Caki2 (cell line): ENCODE measurements at places on chromosomes 3 and 15. TPM values are rescaled to one million over a fixed set of nuclear protein-coding genes. Genes with fewer than 3 reads are reported as not detected.

- DNase-seq = no peak
Observed at GRCh38 chr15:47477341-47477740, 240.0 kb upstream of the SEMA6D start.

- DNase-seq = no peak
Observed at GRCh38 chr15:71226536-71227455, 111.5 kb downstream of the THSD4 start.

The COL7A1 gene
- total RNA-seq = 72.6 and 84.9 TPM in 2 replicates

The SRGAP3 gene
- total RNA-seq = 1.8 and 7.6 TPM in 2 replicates

DNA sequence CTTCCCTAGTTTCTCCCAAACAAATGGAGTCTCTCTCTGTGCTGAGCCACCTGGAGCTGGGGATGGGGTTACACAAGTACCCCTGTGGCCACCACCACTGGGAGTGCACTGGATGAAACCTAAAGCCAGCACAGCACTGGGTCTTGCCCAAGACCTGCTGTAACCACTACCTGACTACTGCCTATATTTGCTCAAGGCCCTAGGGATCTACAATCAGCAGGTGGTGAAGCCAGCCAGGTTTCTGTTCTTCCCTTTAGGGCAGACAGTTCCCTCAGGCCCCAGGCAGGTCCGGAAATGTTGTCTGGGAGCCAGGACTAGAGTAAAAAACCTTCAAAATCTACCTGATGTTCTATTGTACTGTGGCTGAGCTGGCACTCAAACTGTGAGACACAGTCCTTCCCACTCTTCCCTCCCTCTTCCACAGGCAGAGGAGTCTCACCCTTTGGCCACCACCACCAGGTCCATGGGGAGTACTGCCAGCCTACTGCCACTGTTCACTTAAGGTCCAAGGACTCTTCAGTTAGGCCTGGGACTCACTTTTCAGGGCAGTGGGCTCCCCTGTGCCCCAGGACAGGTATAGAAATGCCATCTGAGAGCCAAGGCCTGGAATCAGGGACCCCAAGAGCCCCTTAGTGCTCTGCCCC, 23.8 kb downstream of the C3orf20 start:
- no peak for DNase-seq

DNA sequence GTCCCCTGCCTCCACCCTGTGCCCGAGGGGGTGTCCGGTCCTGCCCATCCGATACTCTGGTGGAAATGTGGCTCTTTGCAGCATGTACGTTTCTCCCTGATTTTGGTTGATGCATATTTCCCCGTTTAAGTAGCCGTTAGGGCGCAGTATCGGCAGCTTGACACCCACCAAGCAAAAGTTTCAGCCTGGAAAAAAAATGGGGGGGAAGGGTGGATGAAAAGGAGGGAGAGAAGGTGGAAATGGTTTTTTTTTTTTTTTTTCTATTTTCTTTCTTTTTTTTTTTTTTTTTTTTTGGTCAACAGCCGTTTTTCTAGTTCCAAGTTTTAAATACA, 1.3 kb downstream of the RAP2B start:
- peak; percentile 39 for DNase-seq

GRCh38 chr15:43913026-43913780, 86.4 kb downstream of the WDR76 start:
- peak; percentile 95 for DNase-seq

DNA sequence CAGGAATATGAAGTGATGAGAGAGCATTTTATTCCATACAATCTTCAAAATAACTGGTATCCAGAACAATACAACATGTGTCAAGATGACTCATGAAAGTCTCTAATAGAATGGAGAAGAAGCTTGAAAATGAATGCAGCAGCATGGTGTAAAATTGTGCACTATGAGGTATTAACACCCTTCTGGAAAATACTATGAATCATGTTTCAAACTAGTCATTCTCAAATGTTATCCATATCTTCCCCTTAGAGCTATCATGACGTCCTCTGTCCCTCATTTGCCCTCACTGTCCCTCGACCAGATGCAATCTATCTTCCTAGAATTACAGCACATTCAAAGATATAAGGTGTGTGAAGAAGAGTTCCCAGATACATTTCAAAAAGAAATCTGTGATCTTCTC, 198.2 kb downstream of the NECTIN3 start:
- no peak for DNase-seq

DNA sequence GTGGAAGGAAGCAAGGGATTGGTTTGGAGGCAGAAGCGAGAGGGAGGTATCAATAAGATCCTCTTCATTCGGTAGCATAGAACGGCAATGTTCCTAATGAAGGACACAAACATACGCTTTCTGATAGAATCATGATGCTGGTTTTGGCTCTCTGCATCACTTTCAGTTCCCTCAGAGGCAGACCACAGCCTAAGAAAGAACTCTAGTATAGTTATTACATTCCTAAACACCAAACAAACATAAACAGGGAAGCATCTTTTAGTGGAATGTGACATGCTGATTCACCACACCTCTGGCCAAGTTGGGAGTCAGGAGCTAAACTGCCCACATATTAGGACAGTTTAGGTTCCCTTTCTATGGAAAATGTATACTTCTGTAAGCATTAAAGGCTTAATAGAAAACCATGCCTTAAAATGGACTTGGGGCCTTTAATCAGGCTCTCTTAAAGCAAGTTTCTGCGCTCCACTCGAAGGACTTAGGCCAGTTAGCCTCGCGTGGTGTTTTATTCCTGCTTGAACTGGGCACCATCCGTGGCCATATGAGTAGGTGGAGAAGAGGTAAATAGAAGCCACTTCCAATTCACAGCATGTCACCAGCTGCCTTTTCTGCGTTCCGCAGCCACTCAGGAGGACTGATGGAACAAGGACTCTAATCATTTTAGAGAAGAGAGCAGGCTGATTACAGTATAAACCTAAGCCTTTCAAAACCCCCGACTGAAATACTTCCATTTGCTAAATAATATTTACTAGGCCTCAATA, 53.7 kb downstream of the CD47 start:
- no peak for DNase-seq

GRCh38 chr3:155420881-155421486, 127.5 kb upstream of the STRIT1 start:
- DNase-seq = no peak

The SLC12A1 gene
- not detected in 2 replicates for total RNA-seq

The ITIH1 gene
- not detected in 2 replicates for total RNA-seq

- DNase-seq = no peak
Observed at GRCh38 chr15:38029736-38030135, 95.3 kb downstream of the TMCO5A start.

The KCNMB3 gene
- total RNA-seq = 2.3 and 5.1 TPM in 2 replicates

The GRM7 gene
- not detected in 2 replicates for total RNA-seq
